Activated CD4-positive, alpha-beta T cell treated with anti-CD3 and anti-CD28 coated beads, Interleukin-2, amount 10 ng/mL, durations not matched to agents 7 days and 5 days (primary cell): ENCODE measurements at places on chromosomes 3 and 15.

- no peak for DNase-seq
Measured at GRCh38 chr3:48218537-48218936, 4.8 kb upstream of the CAMP start.

GRCh38 chr3:102304550-102304949, 130.3 kb upstream of the ZPLD1 start:
- DNase-seq = no peak

GRCh38 chr15:28117432-28117990, 18.4 kb upstream of the OCA2 start:
- DNase-seq = no peak

- peak; percentile 28 for DNase-seq
Measured at GRCh38 chr3:9179826-9180763, 69.4 kb downstream of the SRGAP3 start.

- DNase-seq = no peak
Measured at GRCh38 chr3:106116733-106117489, 248.1 kb upstream of the CBLB start.

GRCh38 chr3:102444101-102444500, 9.3 kb downstream of the ZPLD1 start:
- DNase-seq = no peak

DNA sequence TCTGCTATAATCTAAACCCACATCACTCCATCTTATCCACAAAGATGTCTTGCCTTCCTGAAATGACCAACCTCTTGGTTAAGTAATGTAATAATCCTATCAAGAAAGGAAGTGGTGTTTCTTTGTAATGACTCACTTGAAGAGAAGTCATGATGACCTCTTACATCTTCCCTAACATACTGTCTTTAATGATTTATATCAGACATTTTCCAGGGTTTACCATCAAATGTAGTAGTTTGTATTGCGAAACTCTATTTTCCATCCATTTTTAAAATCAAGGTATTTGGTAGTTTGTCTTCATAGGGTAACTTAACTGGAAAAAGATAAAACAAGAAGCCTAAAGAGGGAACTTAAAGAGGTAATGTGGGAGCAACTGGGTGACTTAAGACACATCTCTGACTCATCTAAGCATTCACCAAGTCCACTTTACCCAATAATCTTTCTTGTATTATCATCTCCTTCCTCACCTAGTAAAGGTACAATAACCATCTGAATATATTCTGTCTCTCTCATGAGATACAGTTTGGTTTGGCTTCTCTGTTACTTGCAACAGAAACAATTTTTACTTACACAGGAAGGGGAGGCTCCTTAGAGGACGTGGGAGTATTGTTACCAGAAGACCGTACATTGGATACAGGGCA, 5.7 kb upstream of the MAPK6 start:
- no peak for DNase-seq

DNA sequence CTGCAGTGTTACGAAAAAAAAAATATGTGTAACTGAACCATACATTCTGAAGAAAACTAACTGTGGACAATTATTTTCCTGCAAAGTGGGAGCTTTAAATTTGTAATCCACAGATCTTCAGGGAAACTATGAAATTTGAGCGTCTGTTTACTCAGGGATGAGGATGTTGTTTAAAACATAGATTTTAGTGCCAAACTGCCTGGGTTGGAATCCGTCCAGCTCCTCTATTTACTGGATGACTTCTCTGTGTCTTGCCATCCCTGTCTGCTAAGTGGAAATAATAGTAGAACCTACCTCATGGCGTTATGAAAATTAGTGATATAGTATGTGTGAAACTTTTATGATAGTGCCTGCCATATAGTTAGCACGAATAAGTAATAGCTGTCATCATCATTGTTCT, 666.5 kb downstream of the SQOR start:
- DNase-seq = no peak

- DNase-seq = no peak
Measured at GRCh38 chr3:129619726-129620162, 13.3 kb upstream of the PLXND1 start.

GRCh38 chr15:59244337-59244736, 37.7 kb downstream of the LDHAL6B start:
- DNase-seq = no peak

DNA sequence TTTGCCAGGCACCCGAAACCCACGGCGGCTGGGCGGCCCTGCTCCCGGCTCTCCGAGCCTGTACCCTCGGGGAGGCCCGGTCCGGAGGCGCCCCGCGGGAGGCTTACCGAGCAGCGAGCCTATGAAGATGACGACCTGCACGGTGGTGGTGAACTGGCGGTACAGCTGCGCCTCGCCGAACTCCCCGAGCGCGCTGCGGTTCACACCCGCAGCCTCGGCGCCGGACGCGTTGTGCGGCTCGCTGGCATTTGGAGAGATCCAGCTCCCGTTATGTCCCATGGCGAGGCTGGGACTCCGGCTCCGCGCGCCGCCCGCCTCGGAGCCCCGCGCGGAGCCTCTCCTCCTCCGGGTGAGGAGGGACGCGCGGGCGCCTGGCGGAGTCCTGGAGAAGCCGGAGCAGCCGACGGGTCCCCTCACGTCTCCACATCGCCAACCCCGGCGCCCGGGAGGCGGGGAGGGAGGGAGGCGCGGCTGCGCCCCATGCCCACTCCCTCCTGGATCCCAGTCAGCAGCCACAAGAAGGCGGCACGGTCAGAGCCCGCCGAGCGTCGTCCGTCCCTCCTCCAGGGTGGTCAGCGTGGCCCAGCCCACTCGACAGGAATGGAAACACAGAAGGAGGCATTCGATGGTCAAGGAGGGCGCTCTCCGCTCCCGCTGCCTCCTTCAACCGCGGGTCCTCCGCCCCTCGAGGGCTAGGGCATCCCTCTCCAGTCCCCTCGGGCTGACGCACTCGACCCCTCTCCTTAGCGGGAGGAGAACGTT, at the start of gene GPR176:
GPR176 (minus strand) TSS at position 519 of the 762 bp plus-strand sequence; CDS start at position 279, 240 bp downstream.
- peak; percentile 26 for DNase-seq

GRCh38 chr3:37675833-37676596, 185.7 kb upstream of the CTDSPL start:
- no peak for DNase-seq

DNA sequence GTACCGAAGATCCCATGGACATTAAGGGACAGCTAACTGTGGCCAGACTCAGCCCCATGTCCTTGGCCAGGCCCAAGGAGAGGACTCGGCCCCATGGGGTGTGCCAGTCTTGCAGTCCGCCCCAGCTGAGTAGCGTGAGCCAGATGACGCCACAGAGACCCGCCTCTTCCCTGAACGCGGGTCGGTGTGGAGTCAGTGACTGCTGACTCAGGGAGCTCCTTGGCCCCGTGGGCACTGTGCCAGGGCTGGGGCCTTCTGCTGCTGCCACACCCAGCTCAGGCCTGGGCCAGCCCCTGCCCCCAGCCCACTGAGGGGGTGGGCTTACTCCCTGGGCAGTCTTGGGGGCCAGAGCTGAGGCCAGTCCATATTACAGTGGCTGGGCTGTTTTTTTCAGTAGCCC, 52.8 kb downstream of the PLXNA1 start:
- DNase-seq = no peak

GRCh38 chr15:79897380-79897678, 515 bp upstream of the MTHFS start:
- no peak for DNase-seq

DNA sequence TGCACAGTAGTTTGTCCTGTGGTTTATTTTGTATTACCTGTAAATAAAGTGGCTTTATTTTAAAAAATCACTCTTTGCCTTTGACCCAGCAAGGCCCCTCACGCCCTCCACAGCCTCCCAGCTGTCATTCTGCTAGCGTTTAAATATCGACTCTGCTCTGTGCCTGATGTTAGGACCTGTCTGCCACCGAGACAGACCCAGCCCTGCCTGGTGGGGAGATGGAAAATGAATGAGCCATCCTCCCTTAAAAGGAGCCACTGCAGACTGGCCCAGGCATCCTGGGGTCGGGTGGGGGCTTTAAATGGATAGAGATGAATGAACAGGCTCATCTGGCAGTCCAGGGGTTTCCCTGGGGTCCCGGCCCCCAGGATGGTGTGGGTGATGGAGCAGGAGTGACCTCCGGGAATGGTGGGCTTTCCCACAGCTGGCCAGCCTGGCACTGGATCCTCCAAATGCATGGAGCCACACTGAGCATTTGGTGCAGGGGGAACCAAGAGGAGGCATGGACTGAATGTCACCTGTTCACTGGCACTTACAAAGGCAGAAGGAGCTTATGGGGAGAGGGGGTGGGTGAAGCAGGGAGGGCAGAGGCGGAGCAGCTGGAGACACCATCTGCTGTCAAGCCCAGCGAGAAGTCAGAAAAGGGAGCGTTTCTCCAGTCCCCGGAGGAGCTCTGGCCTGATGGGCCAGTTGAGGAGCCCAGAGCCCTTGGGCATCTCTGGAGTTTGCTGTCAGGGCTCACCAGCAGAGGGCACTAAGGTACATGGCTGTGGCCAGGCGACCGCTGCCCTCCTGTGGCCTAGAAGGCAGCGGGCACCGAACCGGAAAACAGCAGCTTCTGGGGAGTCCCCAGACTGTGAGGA, 11.9 kb downstream of the GRM2 start:
- DNase-seq = peak; percentile 78

DNA sequence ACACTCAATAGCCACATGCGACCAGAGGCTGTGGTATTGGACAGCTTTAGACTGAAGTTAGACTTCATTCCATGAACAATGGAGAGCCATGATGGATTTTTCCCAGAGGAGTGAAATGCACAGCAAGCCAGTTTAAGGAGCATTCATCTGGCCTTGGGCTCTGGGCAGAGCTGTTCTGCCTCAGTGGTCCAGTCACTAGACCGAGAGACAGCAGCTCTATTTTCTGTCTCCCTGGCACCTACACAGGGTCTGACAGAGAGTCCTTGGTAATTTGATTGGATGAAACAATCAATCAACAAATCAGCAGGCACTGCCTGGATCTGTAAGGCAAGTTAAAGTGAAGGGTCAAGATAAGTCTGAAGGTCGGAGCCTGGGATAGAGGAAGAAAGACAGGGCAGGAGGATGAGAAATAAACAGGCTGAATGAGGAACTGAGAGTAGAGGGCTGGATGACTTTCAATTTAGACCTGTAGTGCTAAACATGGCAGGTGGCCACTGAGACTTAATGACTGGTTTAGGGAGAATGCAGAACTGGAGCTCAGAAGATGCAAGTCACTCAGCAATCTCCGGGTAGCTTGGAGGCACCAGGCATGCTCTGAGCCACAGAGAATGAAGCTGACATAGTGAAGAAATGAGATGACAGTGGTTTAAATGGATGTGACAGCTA, 98.5 kb upstream of the SLC25A36 start:
- no peak for DNase-seq

DNA sequence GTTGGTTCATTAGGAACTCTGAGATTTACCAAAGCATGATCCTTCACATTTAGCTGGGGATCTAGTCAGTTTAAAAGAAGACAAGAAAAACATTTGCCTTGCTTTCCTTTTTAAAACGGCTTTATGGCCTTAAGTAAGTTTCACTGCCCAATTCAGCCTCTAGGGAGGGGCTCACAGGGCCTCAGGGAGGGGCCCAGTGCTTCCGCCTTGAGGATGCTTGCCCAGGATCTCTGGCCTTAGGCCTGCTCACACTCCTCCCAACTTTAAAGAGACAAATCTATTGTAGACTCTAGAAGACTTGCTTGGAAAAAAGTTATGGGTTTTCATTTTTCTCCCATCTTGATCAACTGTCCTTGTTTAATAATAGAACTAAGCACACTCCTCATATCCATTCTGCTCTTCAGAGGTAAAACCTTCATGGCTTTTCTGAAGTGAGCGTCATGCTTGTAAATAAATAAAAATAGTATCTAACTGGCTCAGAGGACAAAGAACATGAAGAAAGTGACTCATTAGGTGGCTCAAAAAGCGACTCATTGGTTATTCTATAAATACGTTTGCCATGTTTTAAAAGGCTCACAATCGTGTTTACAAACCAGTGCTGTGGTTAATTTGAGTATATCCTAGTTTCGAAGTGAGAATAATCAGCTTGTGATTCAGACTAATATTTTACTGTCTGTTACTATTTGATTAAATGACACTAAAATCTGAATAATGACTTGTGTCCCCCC, 13.7 kb downstream of the PDHB start:
- no peak for DNase-seq

- peak; percentile 63 for DNase-seq
Measured at GRCh38 chr15:77024273-77025082, 29.6 kb downstream of the PSTPIP1 start.

GRCh38 chr15:33926260-33926659, 42.0 kb upstream of the CHRM5 start:
- DNase-seq = no peak

DNA sequence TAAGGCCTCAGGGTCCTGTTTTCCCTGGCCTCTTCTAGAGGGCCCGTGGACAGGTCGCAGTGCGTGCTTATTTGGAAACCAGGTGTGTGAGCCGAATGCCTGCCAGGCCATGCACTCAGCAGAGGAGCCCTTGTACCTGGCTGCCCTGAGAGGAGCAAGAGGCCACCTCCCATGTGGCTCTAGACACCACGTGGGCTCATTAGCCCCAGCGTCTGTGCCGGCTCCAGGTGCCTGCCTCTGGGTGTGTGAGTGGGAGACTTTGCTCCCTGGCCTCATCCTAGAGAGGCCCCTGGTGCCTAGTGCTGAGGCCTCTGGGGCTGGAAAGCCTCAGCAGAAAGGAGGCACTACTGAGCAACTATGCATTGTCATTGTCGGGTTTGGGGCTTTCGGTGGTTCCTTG, 50.4 kb downstream of the KLF13 start:
- DNase-seq = no peak

GRCh38 chr3:99875581-99875928, 57.9 kb downstream of the CMSS1 start:
- no peak for DNase-seq

- DNase-seq = peak; percentile 81
Measured at GRCh38 chr3:114290911-114291901, 2.6 kb upstream of the TIGIT start.

GRCh38 chr3:72475258-72476138, 372.7 kb downstream of the SHQ1 start:
- DNase-seq = no peak

DNA sequence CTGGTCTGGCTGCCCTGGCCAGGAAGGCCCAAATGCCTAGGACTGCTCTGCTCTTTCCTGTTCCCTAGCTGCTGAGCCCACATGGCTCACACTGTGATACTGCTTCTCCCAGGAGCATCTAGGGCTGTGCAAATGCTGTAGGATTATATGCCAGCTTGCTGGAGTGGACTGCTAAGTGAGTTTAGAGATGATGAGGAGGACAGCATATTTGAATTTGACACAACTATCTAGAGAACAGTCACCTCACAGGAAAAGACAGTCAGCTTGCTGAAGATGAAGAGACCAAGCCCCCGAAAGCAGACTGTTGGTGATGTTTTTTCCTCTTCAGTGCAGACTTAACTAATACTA, 39.2 kb downstream of the CLEC3B start:
- DNase-seq = no peak

DNA sequence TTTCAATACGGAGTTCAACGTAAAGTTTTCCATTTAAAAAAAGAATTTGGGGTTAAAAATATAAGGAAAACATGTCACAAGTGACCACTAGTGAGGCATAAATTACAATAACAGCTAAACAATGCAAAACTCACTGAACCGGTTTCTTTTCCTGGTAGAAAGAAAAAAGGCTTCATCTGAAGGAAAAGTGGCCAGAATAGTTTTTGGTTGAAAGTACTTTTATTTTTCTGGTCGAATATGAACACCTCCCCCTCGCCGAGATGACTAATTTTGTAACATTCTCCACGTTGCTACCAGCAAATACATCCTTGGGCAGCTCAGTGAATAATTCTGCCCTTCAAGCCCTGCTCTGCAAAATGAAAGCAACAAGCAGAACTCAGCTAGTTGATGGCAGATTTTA, 3.9 kb upstream of the SRGAP3 start:
- no peak for DNase-seq

- no peak for DNase-seq
Measured at GRCh38 chr3:169344465-169344864, 319.0 kb downstream of the MECOM start.
